ENCODE measurements at places on chromosomes 2 and 18. TPM values are rescaled to one million over a fixed set of nuclear protein-coding genes. Genes with fewer than 3 reads are reported as not detected.
A peak's percentile ranks its signal among the peaks of the same experiment; 100 is the strongest.

GRCh38 chr2:182666674-182667314 lies 49.3 kb upstream of the DNAJC10 start:
- DNase-seq = no peak

GRCh38 chr2:190649035-190649797 lies at the start of gene NAB1:
NAB1 (plus strand) TSS chr2:190649083; CDS start chr2:190659177, 10,094 bp downstream.
- DNase-seq = peak; percentile 94

- no peak for DNase-seq
Measured at GRCh38 chr2:127820080-127820668, 9.2 kb upstream of the WDR33 start.

DNA sequence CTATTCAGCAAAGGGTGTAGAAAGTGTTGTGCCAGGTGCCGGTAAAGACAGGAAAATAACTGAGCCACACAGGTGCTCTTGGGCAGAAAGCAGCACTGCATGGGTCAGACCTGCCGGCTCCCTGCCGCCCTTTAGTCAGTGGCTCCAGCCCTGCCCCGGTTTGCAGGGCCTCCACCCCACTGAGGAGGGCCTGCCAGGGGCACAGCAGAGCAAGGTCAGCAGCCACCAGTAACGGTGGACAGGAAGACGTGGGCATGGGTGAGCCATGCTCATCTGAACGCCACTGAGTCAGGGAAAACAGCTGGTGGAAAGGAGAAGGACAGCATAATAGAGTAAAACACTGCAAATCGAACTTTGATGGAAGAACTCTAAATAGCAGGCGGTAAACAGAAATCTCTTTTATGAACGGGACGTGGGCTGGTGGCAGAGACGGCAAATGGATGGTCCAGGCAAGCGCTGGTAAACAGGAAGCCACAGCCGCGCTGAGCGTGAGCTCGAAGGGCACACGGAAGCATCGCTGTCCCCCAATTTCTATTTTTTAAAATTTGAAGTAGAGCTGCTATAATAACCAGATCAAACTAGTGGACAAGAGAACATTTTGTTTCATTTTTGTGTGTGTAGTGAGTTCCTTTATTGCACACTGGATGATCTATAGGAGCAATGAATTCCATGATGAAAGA lies 141.8 kb upstream of the ALKAL2 start:
- no peak for DNase-seq

DNA sequence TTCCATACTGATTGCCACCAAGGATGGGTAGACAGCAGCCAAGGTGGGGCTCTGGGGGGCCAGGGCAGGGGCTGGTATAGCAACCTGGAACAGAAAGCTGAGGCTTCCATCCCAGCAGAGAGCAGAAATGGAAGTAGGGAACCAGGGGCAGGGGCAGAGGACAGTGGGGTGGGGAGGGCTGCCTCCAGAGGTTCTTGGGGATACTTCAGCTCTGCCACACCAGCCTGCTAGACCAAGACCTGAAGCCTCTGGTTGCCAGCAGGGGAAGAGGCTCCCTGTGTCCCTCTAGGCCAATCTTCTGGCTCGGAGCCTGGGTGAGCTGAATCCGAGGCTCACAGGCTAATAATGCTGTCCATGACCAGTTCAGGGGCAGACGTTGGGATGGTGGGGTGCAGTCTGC lies 329.0 kb downstream of the DYSF start:
- no peak for DNase-seq

- no peak for DNase-seq
Measured at GRCh38 chr18:57435846-57436190, 644 bp downstream of the ONECUT2 start.

- DNase-seq = no peak
Measured at GRCh38 chr2:12709207-12709522, 7.6 kb upstream of the TRIB2 start.

DNA sequence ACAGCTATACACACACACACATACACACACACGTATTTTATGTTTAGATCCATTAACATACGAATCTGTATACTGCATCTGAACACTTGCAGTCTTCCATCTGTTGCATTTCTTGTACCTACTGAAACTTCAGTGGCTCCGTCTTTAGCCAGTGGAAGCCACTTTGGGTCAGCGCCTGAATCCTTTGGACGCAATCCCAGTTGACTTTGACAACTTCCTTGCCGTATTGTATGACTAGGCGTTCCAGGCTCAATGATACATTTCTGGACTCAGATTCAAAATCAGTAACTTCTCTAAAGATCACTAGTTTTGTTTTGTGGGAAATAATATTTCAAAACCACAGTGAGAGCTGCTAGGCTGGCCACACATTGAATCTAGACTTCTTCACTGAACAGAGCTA lies 101.5 kb upstream of the GPC1 start:
- DNase-seq = no peak

GRCh38 chr18:57629422-57629821 lies 7.8 kb upstream of the NARS1 start:
- DNase-seq = no peak

- no peak for DNase-seq
Measured at GRCh38 chr18:49682173-49682802, 120.4 kb downstream of the LIPG start.

GRCh38 chr2:237624565-237624964 lies 2.8 kb upstream of the LRRFIP1 start:
- no peak for DNase-seq

The KLHL14 gene
- total RNA-seq = not detected

The NEU4 gene
- total RNA-seq = not detected

The C1QL2 gene
- not detected for total RNA-seq
